Stimulated activated CD4-positive, alpha-beta T cell treated with anti-CD3 and anti-CD28 coated beads, TNF-alpha, amount 100 ng/mL, for 48 hours (primary cell): ENCODE measurements at places on chromosomes 3 and 15.

- no peak for DNase-seq
Observed at GRCh38 chr3:187242900-187243299, 45.6 kb downstream of the RTP1 start.

GRCh38 chr15:89399238-89400115 is 64.9 kb upstream of the POLG start:
- no peak for DNase-seq

DNA sequence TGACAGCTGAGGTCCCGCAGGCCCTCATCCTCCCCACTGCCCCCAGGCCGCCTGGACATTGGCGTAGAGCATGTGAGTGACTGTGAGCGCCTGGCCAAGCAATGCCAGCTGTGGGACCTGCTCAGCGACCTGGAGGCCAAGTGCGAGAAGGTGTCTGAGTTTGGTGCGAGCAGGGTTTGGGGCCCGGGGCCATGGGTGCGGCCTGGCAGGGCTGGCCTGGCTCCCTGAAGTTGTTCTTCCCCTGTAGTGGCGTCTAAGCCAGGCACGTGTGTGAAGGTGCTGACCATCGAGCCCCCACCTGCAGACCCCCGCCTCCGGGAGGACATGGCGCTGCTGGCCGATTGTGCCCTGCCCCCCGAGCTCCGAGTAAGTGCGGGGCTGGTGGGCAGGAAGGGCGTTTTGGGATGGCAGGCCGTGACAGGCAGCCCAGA is 4.2 kb downstream of the ABTB1 start:
- DNase-seq = no peak

GRCh38 chr3:151753846-151754245 is 20.1 kb downstream of the AADACL2 start:
- no peak for DNase-seq

DNA sequence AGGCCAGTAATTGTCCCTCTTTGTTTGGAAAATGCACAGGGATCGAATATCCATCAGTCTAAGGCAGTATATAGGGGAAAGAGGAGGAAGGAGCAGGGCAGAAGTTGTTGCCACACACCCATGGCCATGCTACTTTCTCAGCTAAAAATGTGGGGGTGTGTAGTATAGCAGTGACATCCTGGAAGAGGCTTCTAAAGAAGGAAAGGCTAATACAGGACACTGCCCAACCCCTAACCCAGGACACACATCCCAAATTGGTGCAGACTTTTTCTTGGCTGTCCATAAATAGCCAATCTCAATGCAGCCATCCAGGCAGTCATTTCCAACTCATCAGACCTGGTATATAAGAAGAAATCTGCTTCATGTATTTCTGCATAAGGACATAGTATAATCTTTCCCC is 33.1 kb upstream of the LRRN1 start:
- no peak for DNase-seq

DNA sequence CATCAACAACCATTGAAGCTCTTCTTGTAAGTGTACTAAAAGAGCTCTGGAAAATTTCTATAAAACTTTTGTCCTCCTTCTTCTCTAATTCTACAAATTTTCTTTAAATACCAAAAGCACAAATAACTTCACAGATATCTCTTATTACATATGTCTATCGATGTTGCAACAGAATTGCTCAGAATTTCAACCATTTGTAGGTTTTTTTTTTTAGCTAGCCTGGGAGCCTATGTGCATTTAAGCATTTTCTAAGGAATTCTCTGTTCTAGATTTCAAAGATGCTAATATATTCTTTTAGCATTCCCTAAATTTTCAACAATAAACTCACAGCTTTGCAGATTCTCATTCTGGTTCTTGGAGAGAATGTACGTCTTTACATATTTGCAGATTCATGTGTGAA is 774.3 kb upstream of the NR2F2 start:
- DNase-seq = no peak

- DNase-seq = no peak
Observed at GRCh38 chr3:166837535-166837934, 542.6 kb downstream of the ZBBX start.

DNA sequence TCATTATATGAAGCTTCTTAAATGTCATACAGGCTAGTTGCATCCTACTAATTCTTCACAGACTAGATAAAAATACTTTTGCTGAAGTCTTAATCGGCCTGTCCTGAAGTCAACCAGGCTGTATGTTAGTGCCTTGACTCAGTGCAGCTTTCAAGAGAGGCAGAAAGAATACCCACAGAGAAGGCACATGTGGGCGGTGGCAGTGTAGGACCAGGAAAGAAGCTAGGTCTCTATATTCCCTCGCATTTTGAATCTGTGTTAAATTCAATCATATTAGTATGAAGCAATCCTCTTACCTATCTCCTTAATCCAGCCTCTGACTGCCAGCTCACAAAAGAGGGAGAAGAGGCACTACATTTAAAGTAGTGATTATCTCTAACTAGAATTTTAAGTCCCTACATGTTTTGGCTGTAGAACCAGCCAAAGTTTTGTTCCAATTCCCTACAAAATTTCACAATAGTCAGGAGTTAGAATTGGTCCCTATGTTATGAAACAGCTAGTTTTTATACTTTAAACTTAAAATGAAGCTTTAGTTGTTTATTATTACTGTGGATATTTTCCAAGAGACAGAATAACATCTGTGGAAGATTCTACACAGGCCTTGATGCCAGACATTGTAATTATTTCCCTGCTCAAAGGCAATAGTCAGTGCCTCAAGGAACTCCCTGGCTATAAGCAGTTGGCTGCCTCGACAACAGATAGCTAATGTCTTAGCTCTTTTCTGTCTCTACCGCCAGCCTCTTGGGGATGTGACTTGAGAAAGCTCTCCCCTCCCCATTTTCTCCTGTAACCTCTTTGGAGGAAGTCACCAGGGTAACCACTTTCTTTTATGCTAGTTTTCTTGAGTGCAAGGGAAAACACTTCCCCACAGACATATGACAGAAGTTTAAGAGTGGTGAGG is 31.9 kb downstream of the CRTC3 start:
- DNase-seq = no peak

DNA sequence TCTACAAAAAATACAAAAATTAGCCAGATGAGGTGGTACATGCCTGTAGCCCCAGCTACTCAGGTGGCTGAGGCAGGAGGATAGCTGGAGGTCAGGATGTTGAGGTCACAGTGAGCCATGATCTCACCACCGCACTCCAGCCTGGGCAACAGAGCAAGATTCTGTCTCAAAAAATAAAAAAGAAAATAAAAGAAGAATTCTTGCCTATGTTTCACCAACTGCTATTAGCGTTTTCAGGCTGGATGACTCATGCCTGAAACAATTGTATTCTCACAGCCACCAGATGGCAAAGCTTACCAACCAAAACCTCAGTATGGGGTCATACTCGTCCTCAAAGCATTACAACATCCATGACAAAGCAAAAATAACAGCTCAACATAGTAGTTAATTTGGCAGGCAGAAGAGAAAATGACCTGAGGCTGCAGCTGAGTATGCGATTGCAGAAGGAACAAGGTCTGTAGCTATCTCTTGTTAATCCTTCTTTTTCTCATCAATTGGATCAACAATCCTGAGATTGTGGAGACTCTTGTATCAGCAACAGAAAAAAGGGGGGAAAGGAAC is 52.2 kb downstream of the TP53BP1 start:
- DNase-seq = peak; percentile 3

DNA sequence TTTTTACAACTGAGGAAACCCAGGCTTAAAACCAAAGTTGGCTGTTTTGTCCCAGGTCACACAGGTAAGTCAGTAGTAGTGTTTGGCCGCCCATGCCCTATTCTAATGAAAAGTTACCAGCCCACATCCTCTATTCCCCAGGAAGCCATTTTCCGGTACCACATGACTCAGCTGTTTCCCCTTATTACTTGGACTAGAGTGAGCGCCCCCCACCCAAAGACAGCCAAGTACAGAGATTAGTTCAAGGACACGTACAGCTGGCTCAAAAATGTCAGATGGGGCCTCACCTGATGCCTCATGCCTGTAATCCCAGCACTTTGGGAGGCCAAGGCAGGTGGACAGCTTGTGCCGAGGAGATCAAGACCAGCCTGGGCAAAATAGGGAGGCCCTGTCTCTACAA is 8.5 kb upstream of the KLHL6 start:
- no peak for DNase-seq

DNA sequence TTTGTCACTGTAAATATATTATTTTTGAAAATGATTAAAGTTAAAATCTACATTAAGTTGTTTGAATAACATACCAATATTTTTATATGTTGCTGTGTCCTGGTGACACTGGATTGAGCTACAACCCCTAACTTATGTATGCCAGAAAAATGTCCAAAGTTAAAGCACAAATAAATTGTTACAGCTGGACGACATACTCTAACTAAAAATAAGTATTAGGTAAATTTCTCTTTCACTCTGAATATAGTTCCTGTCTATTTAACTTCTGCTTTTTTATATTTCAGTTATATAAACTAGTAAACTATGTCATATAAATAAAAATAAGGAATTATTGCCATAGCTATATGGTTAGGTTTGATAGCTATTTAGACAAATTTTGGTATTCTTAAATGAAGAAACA is 118.5 kb upstream of the SAMMSON start:
- DNase-seq = no peak

- DNase-seq = no peak
Observed at GRCh38 chr3:99250821-99251355, 349.4 kb upstream of the DCBLD2 start.

DNA sequence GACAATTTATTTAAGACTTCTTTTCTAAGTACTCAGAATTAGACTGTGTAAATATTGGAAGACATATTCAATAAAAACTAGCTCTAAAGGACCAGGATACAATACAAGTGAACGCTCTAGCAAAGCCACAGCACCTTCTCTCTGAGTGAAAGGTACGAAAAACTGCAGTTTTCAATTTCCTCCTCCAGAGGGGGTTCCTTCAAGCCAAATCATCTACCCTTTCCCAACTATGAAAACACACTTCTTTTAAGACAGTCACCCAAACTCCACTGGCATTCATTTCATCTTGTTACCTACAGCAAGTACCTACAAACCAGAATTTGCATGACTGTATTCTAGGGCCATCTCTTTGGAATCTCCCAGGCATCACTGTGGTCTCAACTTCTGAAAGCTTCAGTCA is 165.8 kb downstream of the ERC2 start:
- DNase-seq = no peak

DNA sequence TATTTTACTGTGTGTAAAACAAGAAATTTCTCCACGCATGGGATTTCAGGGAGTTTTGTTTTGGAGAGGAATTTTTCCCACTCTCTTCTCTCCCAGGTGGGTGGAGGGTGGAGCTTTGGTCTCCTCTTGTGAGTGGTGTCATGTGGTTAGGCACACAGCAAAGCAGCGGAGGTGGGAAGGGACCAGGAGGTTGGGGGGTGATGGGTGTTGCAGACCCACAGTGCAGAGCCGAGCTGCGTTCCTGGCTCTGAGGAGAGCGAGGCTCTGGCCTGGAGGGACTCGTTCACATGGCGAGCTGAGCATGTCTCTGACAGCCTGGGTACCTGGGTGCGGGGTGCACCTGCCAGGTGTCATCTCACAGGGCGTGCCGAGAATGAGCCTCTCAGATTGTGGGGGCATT is 87.8 kb downstream of the RYR3 start:
- no peak for DNase-seq

GRCh38 chr3:99249627-99250026 is 348.1 kb upstream of the DCBLD2 start:
- DNase-seq = no peak

DNA sequence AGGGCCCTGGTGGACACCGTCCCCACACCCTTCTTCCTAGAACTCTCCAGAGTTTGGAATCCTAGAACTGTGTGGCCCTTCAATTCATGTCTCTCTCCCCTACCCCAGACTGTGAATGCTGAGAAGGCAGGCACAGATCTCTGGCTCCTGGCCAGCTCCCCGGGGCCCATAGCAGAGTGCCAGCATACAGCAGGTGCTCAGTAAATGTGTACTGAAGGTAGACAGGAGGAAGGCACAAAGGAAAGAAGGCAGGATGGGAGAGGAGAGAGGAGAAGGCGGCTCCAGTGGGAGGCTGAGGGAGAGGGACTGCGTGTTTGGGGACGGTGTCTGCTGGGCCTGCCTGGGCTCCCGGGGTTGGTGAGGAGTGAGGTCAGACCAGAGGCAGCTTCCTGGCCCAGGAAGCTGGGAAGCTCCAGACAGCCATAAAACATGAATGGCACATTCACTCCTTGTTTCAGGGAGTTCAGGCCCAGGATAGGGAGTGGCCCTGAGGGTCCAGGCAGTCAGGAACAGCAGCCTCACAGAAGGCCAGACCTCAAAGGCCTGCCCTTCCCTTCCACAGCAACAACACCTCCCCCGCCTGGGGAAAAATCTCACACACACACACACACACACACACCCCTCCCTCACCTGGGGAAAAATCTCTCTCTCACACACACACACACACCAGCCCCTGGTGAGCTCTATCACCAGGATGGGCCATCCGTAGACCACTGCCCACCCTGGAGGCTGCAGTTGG is 137.1 kb upstream of the PRR20G start:
- no peak for DNase-seq

DNA sequence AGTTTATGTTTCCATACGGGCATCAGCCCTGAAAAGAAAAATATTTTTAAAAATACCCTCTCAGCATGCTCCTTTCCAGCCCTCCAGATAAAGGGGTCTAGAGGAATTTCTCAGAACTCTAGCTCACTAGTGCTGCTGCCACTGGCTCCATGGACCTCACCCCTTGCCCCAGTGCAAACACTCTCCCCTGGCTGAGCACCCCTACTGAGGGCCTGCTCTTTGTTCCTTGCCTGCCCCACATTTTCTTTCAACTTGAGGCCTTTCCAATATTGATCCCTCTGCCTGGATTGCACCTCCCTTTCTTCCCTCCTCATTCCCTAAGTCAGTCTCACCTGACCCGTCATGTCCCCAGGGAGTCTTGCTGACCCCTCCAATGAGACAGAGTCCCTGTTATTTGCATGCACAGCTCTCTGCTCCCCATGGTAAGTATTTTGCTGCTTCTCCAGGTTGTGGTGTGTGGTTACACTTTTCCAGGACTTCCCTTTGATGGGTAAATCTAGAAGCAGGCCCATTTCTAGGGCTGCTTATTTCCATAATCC is 196.5 kb downstream of the EPHB1 start:
- DNase-seq = no peak

GRCh38 chr3:71581457-71582035 is 2.0 kb downstream of the FOXP1 start:
- DNase-seq = peak; percentile 38

- no peak for DNase-seq
Observed at GRCh38 chr3:167304077-167304476, 76.0 kb downstream of the ZBBX start.

DNA sequence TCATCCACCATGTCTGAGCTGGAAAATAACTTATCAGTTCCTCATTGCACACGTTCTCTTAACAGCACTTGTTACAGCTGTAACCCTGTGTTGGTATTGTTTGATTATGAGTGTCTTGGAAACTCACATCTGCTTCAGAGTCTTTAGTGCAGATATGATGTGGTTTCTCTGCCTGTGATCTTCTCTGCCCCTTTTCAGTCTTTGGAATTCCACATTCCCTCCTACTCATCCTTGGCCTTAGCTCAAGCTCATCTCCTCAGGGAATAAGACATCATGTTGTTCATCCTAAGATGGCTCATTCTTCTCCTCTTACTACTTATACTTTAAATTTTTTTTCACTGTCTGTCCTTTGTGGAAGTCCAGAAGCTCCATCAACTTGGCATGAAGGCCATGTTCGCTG is 77.7 kb downstream of the SYNPR start:
- no peak for DNase-seq
